ENCODE measurements at places on chromosomes 4 and X.

DNA sequence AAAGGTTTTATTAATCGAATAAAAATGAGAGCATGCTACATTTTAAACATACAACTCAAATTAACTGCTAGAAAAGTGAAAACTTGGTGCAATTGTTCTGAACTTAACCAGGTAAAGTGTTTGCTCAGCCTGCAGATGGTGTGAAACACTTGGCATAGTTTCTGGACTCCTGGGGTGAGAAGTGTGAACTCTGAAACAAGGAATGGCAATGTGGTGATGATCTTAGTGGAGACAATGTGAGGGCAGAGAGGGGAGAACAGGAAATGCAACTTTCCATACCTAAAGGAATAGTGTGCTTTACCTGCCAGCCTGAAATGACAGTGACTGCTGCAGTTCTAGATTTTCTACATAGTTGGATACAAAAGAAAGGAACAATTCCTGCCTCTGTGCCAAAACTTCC, 57.4 kb downstream of the CCSER1 start:
- no peak for DNase-seq

DNA sequence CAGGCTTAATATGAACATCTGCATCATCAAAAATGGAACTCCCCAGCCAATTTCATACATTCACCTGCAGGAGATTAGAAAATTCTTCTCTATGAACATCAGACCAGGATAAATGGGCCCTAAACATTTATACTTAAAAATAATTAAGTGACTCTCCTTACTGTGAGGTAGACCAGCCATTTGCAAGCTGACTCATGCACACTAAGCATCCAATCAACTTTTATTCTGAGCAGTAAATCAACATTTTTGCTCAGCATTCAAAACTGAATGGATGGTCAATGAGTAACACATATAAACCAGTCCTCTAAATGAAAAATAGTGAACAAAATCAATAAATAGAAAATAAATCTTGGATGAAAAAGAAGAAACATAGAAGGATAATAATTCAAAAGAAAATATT, 19.9 kb upstream of the PCDH10 start:
- no peak for DNase-seq

DNA sequence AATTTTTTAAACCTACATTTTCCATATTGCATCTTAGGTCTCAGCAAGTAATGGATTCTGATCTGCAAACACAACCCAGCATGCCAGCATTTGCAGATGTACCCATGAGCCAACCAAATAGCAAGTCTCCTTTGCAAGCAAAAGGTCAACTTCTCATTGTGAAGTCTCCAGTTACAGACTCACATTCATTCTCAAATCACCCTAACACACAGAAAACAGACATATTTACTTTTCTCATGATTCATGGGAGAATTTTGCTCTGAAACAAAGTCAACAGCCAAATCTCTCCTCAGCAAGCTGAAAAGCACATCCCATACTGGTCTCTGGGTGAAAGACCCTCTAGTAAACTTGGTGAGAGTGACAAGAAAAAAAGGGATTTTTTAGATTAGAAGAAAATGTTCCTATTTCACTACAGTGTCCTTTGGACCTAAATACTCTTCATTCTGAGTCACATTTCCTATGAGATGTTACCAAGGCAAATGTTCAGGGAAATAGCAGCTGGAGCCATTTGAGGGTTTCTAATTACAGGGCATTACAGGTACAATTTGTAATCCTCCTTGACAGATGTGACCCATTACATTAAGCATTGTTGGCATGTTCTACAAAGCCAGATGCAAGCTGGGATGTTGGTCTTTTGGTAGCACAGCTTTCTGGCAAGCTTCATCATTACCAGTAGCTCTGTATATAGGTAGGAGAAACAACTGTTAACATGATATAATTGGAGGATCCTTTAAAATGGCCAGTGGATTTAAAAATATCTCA, 383.3 kb downstream of the SMARCA1 start:
- no peak for DNase-seq

DNA sequence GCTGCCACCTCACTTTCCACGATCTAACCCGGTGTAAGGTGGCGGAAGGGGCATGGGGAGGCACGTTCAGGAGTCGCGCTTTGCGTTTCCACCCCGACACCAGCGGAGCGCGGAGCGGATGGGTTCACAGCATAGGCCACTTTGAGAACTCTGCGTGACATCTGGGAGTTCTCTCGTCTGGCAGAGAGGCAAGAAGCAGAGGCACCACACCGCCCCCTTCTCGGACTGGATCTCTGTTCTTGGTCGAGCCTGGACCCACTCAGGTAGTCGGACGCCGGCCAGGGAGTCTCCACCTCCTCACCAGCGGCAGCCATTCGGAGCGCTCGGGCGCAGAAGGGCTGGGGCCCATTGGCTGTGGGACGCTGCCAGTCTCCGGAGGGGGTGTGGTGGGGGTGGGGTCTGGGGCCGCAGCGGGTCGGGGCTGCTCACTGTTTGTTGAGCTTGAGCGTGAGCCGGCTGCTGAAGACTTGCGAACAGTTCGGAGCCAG, at the start of gene DACH2:
TSS of gene DACH2 (plus strand) at position 428 of the 488 bp plus-strand sequence.
- DNase-seq = peak; percentile 65

DNA sequence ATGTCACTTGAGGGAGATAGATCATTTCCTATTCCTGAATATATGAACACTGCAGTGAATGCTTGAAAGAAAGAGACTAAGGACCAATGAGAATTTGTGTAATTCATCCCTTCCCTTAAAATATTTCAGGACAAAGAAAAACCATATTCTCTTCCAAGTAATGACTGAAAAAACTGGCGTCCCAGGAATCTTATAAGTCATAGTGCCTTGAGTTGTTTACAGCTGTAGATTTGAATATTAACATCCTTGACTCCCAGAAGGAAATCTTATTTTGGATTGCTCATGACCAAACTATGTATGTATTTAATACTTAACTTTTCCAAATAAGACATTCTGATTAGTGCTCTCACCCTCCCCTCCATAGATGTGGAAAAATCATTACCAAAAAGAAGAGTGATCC, 55.5 kb downstream of the CLDN22 start:
- DNase-seq = peak; percentile 34

DNA sequence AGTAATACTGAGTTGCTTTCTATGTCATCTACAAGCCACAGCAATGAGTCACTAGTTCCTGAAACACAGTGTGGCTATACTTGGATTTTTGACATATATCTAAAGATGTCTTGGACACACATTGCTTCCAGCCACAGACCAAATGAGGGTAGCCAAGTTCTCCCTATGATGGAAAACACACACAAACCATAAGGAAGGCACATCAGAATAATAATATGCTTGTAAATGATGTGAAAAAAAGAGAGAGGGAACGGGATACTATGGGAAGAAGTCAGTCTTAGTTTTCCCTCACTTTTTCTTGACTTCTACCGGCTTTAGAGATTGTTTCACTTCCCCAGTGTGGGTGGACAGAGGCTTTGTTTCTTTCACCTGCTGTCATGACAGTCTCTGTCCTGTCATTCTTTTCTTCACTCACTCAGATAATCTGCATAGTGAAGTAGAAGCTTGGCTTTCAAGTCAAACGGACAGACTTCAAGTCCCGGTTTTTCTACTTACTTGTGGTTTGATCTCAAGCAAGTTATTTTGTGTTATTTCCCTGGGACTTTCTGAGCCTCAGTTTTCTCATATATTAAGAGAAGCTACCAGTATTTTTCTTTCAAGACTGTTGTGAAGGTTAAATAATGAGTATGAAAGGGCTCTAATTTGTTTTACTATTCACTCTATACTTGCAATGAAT, 34.7 kb downstream of the P2RY10 start:
- DNase-seq = no peak

GRCh38 chrX:30627818-30628652, 25.2 kb upstream of the GK start:
- no peak for DNase-seq

DNA sequence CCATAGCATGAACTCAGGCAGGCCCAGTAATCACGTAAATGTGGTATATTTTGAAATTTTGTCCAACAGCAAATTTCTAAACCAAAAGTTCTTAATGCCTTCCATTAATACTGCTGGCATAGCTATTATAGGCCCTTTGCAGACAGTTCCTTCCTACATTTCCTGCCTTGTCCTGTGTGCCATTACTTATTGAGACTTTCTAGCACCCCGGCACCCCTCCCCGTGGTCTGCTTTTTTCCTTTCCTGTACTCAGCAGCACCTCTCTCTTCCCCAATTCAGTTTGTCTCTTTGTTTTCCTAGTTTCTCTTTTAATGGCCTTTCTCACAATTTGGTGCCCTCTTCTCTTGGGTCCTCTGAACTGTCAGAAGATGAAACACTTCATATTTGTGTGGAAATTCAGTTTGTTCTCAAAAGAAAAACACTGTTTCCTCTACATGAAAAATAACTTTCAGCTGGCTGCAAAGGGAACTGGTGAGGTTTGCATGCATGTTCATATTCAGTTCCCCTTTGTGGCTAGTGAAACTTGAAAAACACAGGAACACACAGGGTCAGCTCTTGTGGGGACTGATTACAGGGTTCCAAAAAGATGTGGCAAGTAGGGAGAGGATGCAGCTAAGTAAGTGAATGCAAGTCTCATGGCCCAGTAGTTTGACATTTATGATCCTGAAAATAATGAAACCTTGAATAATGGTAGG, 17.1 kb downstream of the GPR34 start:
- DNase-seq = no peak

DNA sequence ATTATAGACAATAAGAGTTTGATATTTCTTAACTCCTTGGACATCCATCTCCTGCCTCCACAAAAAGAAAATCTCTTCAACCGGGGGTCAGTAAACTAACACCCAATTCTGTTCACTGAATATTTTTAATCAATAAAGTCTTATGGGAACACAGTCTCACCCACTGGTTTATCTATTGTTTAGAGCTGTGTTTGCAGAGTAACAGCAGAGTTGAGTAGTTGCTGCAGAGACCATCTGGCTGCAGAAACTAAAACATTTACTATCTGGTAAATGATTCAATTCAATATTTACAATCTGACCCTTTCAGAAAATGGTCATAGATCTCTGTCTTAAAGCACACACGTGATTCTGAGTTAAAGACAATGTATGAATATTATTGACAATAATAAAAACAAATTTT, 94.0 kb downstream of the TMA16 start:
- DNase-seq = no peak

DNA sequence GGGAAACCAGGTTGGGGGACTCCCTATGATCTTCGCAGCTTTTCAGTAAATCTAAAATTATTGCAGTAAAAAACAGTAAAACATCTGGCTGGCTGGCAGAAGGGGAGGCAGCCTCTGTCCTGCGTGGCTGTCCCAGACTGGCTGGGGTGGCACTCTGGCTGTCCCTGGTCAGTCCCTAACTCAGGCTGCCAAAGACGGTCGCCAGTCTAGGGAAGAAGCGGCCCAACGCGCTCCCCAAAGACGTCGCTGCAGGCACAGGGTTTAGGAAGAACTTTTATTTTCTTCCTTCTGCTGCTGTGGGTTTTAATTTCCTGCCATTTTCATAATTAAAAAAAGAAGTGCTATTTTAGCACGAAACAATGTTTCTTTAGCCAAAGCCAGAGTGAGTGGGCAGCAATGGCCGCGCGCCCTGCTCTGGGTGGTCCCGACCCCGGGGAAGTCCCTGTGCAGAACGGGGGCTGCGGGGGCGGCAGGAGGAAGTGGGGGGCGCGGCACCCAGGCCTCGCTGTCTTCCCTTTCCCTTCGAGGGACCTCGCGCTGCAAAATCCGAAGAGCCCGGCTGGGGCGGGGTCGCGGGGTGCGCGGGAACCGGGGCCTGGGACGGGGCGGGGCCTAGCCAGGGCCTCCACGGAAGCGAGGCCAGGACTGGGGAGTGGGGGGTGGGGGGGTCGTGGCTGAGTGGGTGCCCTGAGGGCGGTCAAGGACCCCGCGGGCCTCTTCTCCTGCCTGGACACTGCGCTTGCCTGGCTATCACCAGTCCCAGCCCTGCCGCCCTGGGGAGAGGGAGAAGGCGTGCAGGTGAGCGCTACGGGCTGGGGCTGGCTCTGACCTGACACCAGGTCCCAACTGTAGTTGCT, 6.3 kb upstream of the LETM1 start:
- DNase-seq = no peak

- peak; percentile 76 for DNase-seq
Measured at GRCh38 chr4:6953751-6954380, 44.2 kb downstream of the TBC1D14 start.

GRCh38 chr4:96227515-96227914, 387.6 kb downstream of the PDHA2 start:
- DNase-seq = no peak

DNA sequence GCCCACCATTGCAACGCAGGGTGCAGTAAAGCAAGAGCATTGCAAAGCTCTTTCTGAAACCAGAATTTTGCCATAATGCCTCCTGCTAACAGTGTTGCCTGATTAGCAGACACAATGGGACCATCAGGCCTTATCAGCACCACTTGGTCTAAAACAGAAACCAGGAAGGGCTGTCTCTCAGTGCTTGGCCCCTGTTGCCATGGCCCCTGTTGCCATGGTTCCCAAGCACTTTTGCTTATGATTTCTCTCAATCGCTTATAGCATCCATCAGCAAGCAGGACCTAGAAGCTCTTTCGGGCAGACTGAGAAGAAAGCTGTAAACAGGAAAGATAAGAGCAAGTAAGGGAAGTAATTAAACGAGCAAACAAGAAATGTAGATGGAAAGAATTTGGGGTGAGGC, 36.8 kb downstream of the RTL5 start:
- peak; percentile 66 for DNase-seq

GRCh38 chr4:1749370-1749769, 28.0 kb downstream of the TACC3 start:
- DNase-seq = no peak

DNA sequence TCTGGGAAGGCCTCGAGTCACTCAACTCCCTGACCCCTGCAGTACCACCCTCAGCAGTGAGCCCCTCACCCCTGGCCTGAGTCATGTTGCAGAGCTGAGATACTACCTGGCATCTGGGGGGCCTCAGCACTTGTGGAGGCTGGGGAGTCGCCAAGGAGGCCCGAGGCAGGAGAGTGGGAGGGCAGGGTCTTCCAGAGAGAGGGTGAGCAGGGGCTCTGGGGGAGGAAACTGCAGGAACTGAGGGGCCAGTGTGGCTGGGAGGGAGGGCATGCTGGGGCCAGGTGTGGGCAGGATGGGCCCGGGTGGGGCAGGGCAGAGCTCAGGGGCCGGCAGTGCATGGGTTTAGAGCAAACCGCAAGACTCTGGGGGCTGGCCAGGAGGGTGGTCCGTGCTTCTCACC, 59.7 kb downstream of the SORCS2 start:
- DNase-seq = no peak

- DNase-seq = no peak
Measured at GRCh38 chrX:66000628-66001272, 39.1 kb downstream of the VSIG4 start.

- peak; percentile 12 for DNase-seq
Measured at GRCh38 chrX:103828529-103828928, 3.5 kb downstream of the RAB9B start.

DNA sequence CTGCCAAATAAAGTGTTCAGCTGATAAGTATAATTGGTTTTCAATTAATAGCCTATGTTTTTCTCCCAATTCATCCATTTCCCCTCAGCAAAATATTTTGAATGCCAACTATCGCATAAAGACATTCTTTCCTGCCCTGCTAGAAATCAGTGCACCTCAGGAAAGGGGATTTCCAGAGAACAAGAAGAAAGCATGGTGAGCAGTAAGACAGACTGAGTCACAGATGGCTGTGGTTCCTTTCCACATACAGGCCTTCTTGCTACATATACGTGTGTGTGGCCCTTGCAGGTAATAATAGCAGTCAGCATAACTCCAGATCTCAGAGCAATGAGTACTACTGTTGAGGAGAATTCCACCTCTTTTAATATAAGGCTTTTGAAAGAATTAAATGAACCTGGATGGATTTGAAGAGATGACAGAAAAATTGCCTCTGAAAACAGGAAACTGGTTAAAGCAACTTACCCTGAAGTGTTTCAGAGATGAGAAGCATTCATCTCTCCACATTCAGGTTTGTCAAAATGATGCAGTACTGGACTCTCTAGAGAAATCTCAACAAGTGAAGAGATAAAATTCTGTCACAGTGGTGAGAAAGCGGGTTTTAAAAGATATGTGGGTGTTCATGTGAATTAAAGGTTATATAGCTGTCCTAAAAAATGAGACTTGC, 13.6 kb downstream of the GASK1B start:
- peak; percentile 44 for DNase-seq

Measured in cardiac fibroblast (primary cell).